ENCODE measurements at places on chromosomes 11 and 22.

DNA sequence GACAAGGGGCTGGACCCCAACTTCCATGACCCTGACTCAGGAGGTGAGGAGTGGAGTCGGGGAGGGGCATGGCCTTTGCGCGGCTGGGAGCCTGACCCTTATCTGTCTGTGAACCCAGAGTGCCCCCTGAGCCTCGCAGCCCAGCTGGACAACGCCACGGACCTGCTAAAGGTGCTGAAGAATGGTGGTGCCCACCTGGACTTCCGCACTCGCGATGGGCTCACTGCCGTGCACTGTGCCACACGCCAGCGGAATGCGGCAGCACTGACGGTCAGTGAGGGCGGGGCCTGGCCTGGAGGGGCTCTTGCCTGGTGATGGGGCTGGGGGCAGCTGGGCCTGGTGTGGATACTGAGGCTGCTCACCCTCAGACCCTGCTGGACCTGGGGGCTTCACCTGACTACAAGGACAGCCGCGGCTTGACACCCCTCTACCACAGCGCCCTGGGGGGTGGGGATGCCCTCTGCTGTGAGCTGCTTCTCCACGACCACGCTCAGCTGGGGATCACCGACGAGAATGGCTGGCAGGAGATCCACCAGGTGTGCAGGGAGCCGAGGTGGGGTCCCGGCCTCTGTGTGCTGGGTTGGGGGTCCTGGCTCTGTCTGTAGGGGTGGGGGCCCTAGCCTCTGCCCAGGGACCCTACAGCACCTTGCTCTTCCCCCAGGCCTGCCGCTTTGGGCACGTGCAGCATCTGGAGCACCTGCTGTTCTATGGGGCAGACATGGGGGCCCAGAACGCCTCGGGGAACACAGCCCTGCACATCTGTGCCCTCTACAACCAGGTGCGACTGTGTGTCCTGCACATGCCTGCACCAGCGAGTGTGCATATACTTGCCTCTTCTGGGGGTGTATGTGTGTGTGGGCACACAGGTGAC is 6.3 kb downstream of the SHANK3 start:
- no peak for DNase-seq

DNA sequence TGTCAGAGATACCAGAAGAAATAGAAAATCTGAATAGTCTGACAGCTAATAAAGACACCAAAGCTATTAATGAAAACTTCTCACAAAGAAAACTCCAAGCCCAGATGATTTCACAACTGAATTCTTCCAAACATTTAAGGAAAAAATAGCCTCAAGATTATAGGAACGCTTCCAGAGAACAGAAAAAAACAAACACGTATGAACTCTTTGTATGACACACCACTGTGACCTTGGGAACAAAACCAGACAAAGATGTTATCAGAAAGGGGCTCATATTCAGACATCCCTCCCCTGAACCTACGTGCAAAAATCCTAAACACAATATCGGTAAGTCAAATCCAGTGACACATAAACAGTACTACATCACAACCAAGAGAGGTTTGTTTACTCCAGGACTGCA is 23.5 kb downstream of the CERK start:
- DNase-seq, result no peak

GRCh38 chr22:30305519-30305905 is 16.2 kb upstream of the CASTOR1 start:
- no peak for DNase-seq

DNA sequence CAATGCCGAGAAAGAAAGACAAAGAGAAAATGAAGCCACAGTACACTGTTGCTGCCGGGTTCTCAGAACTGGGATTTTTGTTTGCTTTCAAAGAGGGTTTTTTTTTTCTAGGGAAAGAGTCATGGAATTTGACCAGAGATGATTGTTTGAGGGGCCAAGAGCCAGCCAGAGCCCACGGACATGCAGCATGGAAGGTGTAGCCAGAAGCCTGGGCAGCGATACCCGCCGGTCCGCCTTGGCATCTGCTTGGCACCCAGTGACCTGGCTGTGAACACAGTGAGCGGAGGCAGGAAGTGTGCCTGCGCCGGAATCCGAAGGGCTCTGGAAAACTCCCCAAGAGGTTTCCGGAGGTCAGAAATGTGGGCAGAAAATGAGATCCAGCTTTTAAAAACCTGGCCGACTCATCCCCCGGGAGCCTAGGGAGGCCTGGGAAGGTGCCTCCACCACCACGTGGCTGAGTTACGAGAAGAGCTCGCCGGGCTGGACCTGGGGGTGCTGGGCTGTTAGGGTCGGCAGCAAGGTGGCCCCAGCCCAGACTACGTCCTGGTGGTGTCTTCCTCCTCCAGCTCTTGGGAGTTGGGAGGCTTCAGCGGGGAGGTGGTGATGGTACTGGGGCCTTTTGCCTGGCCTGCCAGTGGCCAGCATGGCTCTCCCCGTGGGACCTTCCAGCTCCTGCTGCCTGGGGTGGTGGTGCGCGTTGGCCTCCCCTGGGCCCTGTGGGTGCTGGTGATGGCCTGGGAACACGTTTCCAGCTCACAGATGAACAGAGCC is 61.6 kb upstream of the PPARA start:
- no peak for DNase-seq

DNA sequence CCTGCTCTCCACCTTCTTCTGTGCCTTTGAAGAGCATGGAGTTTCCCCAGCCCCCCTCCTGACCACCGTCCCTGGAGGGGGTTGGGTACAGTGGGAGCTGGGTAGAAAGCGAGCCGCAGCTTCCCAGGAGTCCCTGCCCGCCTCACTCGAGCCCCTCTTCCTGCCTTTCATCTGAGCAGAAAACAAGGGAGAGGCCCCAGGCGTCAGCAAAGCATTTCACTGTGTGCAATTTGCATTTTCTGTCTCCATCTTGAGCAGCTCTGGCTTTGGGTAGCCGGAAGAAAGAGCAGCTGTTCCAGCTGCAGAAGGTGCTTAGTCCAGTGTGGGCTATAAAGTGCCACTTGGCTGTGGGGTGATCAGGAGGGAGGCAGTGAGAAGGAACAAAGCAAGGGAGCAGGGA is 229.7 kb downstream of the CEP164 start:
- no peak for DNase-seq

GRCh38 chr11:43508511-43508918 is 149.8 kb downstream of the TTC17 start:
- no peak for DNase-seq

GRCh38 chr11:119205080-119205479 is 1.1 kb upstream of the CBL start:
- no peak for DNase-seq

GRCh38 chr11:29782447-29782846 is 234.4 kb downstream of the KCNA4 start:
- no peak for DNase-seq

GRCh38 chr11:44826922-44827643 is 100.3 kb downstream of the TSPAN18 start:
- DNase-seq, result no peak

DNA sequence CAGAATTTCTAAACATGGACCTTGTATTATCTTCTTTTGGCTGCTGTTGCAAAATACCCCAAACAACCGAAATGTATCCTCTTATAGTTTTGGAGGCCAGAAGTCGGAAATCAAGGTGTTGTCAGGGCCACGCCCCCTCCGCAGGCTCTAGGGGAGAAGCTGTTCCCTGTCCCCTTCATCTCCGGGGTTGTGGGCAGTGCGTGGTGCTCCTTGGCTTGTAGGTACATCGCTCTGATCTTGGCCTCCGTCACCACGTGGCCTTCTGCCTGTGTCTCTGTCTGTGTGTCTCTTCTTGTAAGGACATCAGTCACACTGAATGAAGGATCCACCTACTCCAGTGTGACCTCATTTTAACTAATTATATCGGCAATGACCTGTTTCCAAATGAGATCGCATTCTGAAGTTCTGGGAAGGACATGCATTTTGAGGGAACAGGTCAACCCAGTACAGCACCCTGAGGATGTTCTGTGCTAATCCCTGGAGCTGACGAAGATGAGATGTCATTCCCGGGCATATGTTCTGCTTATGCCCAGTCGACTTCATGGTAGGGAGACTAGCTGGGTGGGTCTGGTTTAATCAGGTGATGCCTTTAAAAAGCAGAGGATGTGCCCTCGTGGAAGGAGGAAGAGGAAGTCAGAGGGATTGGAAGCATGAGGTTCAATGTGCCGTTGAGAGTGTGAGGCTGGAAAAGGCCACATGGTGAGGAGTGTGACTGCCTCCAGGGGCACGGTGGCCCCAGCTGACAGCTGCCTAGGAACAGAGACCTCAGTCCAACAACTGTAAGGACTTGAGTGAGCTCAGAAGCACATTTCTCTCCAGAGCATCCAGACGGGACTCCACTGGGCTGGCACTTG is 531.1 kb downstream of the TBC1D22A start:
- no peak for DNase-seq

GRCh38 chr22:46099740-46100139 is 50.6 kb upstream of the PPARA start:
- DNase-seq, result no peak

GRCh38 chr11:110524238-110524637 is 94.5 kb downstream of the FDX1 start:
- DNase-seq, result no peak

GRCh38 chr11:110463153-110463552 is 33.4 kb downstream of the FDX1 start:
- DNase-seq, result no peak

GRCh38 chr11:36328966-36329673 is 33.0 kb downstream of the PRR5L start:
- no peak for DNase-seq

DNA sequence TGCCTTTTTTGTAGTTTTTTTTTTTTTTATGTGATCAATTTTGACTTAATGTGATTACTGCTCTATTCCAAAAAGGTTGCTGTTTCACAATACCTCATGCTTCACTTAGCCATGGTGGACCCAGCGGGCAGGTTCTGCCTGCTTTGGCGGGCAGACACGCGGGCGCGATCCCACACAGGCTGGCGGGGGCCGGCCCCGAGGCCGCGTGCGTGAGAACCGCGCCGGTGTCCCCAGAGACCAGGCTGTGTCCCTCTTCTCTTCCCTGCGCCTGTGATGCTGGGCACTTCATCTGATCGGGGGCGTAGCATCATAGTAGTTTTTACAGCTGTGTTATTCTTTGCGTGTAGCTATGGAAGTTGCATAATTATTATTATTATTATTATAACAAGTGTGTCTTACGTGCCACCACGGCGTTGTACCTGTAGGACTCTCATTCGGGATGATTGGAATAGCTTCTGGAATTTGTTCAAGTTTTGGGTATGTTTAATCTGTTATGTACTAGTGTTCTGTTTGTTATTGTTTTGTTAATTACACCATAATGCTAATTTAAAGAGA is 12.5 kb downstream of the CCND1 start:
- no peak for DNase-seq

DNA sequence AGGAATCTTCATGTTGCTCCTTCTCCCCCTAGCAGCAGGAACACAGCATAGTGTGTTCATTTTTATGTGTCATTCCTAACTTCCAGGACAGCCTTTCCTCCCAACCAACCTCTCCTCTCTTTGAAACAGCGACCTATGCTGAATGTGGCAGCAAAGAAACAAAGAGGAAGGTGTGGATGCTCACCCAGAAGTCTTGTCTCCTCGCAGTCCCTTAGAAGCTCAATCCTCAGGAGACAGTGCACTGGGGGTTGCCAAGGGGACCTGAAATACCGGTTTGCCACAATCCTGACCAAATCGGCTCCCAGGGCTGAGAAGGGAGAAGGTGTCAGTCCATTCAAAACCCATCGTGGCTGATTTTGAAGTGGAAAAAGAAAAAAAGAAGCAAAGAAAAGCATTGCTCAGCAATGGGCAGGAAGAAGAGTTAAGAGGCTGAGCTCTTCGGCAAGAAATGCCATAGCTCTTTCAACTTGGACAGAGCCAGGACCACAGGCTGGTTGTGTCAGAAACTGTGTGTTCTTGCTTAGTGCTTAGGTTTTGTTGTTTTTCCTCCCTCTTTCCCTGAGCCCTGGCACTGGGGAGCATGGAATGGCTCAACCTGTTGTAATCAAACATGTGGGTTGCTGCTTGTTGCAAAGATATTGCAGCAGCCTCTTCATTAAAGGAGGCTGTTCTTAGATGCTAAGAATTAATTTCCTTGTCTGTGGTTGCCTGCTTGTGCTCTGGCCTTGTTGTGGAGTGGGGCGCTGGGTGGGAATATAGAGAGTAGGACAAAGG is 30.4 kb upstream of the TENM4 start:
- no peak for DNase-seq

- no peak for DNase-seq
Measured at GRCh38 chr11:77212314-77213007, 84.4 kb downstream of the MYO7A start.

GRCh38 chr11:69559181-69559580 is 77.7 kb downstream of the LINC01488 start:
- no peak for DNase-seq

DNA sequence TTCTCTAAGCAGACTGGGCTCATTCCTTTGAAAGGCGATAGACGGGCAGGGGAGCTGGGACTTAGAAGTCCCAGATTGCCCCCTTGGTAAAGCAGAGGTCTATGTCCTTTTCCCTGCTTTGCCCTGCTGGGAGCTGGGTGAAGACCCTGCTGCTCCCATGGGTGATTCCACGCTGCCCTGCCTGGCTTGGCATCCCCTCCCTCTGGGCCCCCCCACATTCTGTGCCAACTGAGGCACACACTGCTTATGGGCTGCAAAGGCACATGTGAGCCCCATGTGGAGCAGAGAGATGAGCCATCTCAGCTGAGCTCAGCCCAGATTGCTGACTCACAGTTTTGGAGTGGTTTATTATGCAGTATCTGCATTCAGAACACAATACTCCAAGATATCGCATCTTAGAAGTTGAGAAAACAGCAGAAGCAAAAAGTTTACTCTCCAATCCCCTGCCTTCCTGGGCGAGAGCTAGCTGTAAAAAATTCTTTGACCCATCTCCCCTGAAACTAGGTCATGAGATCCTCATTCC is 127.2 kb downstream of the ST3GAL4 start:
- DNase-seq, result no peak

GRCh38 chr11:33005175-33005574 is 10.5 kb upstream of the DEPDC7 start:
- DNase-seq, result no peak

DNA sequence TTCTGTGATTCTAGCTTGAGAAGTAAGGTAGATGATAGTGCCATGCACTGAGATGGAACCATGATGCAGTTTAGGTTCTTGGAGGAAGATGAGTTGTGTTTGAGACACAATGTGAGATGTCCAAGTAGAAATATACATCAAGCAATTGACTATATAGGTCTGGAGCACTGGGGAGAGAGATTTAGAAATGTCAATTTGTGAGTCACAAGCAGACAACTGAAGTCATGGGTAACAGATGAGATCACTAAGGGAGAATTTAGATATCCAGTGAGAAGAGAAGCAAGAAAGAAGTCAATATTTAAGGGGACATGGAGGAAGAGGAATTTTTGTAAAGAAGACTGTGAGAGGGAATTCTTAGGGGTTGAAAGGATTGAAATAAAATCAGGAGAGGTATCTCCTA is 65.1 kb upstream of the RRAS2 start:
- no peak for DNase-seq
